HFFc6 (cell line): ENCODE measurements at places on chromosomes 7 and 10. TPM values are rescaled to one million over a fixed set of nuclear protein-coding genes. Genes with fewer than 3 reads are reported as not detected.

DNA sequence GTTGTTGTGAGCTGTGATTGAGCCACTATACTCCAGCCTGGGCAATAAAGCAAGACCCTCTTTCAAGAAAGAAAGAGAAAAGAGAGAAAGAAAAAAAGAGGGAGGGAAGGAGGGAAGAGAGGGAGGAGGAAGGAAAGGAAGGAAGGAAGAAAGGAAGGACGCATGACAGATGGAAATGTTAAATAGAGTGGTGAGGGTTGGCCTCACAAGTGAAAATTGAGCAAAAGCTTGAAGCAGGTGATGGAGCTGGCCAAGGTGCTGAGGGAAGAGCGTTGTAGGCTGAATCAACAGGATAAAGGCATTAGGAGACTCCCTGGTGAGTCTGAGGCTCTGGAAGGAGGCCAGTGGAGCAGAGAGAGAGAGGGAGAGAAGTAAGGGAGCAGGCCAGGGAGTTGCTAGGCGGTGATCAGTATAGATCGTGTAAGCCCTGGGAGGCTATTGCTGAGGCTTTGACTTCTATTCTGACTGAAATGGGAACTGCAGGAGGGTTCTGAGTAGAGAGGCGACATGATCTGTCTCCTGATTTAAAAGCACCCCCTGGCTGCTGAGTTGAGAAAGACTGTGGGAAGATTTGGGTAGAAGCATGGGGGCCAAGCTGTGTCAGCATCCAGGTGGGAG, 26.5 kb upstream of the TMEM248 start:
- no peak for DNase-seq

Gene CPN1
- not detected in 3 replicates for total RNA-seq

DNA sequence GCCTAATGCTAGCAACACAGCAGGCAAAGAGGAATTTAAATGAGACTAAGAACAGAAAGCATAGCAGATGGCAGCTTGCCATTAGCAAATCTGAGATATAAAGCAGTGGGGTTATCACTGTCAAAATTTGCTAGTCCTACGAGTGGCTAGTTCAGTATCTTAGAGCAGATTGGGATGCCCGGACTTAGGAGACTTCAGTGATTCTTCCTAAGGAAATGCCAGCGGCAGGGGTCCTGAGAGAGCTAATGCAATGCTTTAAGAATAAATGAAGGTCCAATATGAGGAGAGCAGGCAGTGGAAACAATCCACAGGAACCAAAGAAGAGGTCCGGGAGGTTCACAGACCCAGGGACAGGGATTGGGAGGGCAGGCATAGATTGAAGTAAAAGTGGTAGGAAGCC, 169.3 kb upstream of the NPSR1 start:
- no peak for DNase-seq

- DNase-seq = peak; percentile 31
These were observed 68.5 kb downstream of the LRRN3 start for GRCh38 chr7:111159426-111159825.

Gene CHCHD2
- 380 to 508 TPM (median 401 TPM) in 3 replicates for total RNA-seq

Gene RBP3
- total RNA-seq = not detected in 3 replicates

- no peak for DNase-seq
These were observed 30.4 kb upstream of the RET start for GRCh38 chr10:43046288-43046991.

GRCh38 chr10:75707080-75707840, 275.8 kb downstream of the LRMDA start:
- DNase-seq = no peak

Gene IL15RA
- 1.4 to 3.0 TPM (median 1.9 TPM) in 3 replicates for total RNA-seq

- DNase-seq = no peak
These were observed 22.5 kb downstream of the PRTFDC1 start for GRCh38 chr10:24929904-24930303.

DNA sequence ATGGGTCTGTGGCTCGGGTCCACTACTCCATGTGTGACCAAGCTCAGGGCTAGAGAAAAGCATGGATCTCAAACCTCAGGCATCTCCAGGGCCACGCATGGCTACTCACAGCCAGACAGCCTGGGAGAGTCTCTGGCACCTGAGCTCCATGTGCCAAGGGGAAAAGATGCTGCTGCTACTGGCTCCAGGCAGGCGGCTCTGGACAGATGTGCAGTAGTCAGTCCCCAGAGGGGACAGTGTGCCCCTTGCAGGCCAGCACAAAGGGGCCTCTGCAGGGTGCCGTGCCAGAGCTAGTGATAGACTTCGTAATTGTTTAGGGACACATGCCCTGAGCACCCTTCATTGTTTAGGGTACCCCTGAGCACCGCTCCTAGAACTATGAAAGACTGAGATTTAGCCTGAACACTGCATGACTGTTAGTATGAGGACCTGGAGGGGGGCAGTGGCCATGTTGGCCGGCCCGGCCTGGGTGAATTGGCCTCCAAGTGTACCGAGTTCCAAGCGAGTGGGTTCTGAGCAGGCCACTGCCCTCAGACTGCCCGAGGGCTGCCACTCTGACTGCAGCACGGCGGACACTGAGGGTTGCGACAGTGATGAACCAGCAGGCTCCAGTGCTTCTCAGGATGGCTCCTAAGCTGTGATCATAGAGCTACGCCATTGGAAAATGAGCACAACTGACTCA, 80.7 kb downstream of the TCERG1L start:
- no peak for DNase-seq
